ENCODE measurements at places on chromosomes 3 and 15. TPM values are rescaled to one million over a fixed set of nuclear protein-coding genes. Genes with fewer than 3 reads are reported as not detected.

The RBP2 gene
- not detected for total RNA-seq

The SLC27A2 gene
- 42.0 TPM for total RNA-seq

The ROPN1 gene
- not detected for total RNA-seq

The THRB gene
- total RNA-seq, result 0.83 TPM

The DAZL gene
- total RNA-seq, result not detected

The ADCY5 gene
- 0.32 TPM for total RNA-seq

The AMOTL2 gene
- total RNA-seq, result 46.2 TPM

The HACL1 gene
- total RNA-seq, result 23.7 TPM

Measured in A549 treated with ZK216348 at 1 μM for 4 hours (cell line).